Activated CD8-positive, alpha-beta memory T cell treated with anti-CD3 and anti-CD28 coated beads for 1 hour (primary cell): ENCODE measurements at places on chromosomes 7 and 10.

- DNase-seq, result no peak
Measured at GRCh38 chr7:36336390-36336789, 53.3 kb upstream of the ANLN start.

DNA sequence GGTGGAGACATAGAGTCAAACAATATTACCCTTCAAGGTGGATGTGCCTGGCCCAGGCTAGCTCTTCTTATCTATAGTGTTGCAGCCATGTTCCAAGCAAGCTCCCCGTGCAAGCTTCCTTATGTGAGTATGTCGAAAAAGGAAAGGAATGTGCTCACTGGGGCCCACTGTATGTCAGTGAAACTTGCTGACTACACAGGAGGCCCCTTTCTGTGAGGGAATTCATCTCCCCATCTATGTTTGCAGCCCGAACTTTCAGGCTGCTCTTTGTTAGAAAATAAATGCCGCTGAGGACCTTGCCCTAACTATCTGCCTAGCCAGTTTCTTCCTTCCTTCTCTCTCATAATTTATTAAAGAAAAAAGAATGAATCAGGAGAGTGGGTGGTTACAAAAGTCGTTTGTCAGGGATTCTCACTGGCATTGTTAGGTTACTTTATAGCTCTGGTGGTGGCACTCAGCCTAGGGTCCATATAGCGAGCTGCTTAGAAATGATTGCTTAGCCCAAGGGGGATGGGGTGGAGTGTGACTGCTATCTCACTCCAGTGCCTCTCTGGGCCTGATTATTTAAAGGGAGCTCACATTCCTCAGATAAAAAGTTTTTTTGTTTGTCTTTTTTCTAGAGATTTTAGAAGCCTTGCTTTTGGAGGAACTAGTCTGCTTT, 302.1 kb downstream of the ABCA13 start:
- DNase-seq, result no peak

- no peak for DNase-seq
Measured at GRCh38 chr7:290554-291372, 793 bp downstream of the FOXL3 start.

DNA sequence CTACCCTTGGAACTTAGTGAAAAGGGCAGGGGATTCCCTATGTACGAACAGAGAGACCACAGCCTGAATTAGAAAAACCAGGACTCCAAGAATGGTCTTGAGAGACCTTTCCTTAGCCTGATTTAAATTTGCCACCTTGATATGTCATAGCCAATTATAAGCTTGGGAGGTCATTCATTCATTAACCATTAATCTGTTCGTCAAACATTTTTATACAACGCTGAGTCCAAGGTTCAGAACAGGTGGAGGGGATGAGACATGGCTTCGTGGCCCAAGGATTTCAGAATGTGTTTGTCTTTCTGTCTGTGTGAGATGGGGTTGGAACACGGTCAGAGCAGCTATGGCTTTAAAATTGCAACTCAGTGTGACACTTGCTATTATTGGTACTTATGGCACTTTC, 158.0 kb downstream of the PAXIP1 start:
- no peak for DNase-seq

DNA sequence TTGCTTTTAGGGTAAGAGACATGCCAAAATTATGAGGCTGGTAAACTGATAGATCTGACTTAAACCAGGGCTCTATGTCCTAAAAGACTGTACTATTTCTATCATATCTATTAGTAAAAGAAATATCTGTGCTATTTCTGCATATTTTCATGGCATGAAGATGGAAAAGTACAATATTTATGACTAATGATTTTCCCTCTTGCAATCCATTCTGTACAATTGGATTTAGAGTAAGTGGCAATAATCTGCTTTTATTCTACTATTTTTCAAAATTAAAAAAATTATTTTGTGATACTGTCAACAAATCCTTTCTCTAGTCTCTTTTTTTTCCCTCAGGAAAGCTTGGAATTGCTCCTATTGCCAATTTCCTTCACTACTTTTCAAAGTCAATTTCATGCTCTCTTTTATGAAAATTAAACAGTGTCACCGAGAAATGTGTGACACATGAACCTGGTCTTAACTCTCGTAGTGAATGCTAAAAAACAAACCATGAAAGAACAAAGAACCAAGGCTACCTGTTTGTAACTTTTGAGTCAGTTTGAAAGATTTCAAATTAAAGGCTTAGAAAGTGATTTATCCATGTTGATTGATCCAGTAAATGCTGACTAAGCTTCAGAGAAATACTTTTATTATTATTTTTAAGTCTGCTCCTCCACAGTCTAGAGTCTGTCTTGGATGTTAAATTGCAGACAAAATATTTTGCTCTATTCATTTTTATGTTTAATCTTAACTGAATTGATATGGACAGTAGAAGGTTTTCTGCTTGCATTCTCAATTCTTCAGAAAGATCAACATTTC, 262.7 kb upstream of the CHRM2 start:
- no peak for DNase-seq

DNA sequence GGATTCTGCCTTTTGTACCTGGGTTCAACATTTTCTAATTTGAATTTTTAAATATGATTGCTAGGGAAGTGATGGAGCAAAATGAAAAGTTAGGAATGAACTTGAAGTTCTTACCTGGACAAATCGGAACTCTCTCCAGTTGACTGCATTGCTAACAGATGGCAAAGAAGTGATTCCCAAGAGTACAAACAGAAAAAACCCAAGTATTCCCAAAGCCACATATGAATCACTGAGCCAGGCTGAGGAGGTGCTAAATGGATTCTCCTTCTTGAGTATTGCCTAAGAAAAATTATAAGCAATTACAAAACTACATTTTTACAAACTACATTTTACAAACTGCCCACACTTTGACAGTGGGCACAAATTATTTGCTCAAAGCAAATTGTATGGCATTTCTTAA, 25.9 kb downstream of the STEAP4 start:
- DNase-seq, result no peak
